ENCODE measurements at places on chromosomes 1 and 21.

DNA sequence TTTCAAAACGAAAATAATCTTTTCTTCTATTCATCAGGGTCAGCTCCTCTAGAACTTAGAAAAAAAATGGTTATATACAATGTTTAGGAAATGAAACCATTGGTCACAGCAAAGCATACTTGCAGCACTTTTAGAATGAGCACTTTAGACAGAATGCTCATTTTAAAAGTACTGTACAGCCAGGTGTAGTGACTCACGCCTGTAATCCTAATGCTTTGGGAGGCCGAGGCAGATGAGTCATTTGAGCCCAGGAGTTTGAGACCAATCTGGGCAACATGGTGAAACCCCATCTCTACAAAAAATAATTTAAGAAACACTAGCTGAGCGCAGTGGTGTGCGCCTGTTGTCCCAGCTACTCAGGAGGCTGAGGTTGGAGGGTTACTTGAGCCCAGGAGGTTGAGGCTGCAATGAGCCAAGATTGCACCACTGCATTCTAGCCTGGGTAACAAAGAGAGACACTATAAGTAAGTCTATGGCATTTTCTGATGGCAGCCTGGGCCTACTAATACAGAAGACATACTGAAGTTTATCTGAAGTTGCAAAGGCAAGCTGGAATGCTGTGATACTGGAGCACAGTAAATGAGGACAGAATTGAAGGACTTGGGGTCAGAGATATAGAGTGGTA lies 48.9 kb upstream of the ZNF326 start:
- peak; percentile 30 for DNase-seq

GRCh38 chr1:179366093-179366800 lies 476 bp downstream of the AXDND1 start:
- peak; percentile 3 for DNase-seq

- DNase-seq = no peak
Measured at GRCh38 chr1:44603718-44604117, 70.6 kb downstream of the TMEM53 start.

DNA sequence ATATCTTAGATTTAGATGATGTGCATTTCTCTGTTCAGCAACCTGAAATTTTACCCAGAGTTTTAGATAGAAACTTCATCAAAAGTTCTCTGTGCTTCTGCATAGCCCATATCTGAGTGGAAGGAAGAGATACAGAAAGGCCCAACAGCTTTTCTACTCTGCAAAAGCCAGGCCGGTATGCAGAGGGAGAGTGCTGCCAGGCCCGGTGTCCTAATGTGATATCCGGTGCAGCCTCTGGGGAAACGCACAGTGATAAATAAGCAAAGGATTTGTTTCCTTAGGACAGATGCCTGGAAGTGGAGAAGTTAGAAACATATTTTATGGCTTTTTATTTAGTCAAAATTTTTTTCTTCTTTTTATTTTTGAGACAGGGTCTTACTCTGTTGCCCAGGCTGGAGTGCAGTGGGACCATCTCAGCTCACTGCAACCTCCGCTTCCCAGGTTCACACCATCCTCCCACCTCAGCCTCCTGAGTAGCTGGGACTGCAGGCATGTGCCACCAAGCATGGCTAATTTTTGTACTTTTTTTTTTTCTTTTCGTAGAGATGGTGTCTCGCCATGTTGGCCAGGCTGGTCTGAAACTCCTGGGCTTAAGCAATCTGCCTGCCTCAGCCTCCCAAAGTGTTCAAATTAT lies 145.8 kb downstream of the PATJ start:
- no peak for DNase-seq

GRCh38 chr1:53637511-53638359 lies 101.2 kb downstream of the GLIS1 start:
- DNase-seq = no peak

- DNase-seq = no peak
Measured at GRCh38 chr1:165434281-165434680, 10.6 kb downstream of the RXRG start.
